ENCODE measurements at places on chromosomes 12 and 14.
A peak's percentile ranks its signal among the peaks of the same experiment; 100 is the strongest.

DNA sequence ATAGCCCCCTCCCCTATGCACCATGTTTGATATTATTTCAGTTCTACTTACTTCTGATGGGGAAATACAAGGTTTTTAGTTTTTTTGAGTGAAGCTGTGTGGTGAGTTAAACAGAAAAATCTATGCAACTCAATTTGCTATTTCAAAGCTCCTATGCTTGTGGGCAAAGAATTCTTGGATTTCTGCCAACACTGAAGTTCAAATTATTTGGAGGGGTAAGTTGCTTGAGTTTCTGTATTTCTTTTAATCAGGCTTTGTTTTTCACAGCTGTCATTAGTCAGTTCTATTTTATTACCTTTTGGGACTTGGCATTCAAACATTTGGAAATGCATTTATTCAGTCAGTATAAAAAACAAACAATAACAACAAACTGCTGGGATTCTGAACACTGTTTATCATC is 407.5 kb upstream of the MGAT4C start:
- no peak for DNase-seq

GRCh38 chr14:20219033-20219432 is 4.5 kb upstream of the OR11H6 start:
- DNase-seq, result no peak

DNA sequence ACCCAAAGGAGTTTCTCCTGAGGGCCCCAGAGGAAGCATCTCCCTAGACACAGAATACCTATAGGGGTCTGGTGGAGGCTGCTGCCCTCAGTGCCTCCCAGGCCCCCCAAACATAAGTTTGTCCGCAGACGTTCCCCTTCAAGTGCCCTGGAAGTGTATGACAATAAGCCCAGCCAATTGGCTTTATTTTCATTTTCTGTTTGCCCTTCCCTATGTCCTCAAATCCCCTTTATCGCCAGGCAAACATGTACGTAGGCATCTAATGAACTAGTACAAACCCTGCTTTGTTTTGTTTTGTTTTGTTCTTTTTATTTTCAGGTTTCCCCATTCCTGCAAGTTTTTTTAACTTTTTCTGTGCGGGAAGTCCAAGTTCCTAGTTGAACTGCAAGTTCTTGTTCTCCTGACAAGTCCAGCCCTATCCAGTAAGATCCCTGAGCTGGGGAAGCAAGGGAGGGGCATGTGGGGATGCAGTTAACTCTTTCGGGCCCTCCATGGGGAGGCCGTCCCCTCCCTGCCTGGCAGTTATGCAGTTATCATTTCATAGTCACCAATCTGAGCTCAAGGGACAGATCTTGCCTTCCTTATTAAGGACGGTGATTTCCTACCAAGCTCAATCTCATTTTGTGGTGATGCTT is 141.9 kb downstream of the KCNA5 start:
- DNase-seq, result no peak

DNA sequence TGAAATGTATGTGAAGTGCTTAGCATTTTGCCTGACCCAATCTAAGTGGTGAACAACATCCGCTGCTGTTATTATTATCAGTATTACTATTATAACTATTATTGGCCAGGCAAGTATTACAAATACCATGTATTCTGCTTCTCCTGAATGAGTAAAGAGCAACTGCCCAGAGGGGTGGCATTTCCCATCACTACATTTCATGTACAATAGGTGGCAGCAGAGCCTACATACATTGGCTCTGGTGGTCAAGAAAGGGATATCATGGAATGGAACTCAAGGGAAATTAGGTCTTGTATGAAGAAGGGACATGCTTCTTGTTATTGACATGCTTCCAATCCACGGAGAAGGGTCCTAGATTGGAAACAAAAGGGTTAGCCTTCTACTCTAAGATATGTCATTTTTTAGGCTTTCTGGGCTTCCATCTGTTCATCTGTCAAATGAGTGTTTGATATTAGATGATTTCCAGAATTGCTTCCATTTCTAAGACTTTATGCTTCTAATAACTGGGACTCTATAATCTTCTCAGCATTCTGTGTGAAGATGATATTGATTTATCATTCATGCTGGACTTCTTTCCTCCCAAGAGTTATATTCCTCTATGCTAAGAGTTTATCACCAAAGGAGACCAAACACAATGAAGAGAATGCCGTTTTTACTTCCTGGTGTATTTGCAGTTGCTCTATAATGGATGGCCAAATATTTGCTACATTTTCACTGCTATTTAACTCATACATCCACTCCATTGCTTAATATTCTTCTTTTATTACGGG is 239.1 kb downstream of the SSPN start:
- DNase-seq, result peak; percentile 79

DNA sequence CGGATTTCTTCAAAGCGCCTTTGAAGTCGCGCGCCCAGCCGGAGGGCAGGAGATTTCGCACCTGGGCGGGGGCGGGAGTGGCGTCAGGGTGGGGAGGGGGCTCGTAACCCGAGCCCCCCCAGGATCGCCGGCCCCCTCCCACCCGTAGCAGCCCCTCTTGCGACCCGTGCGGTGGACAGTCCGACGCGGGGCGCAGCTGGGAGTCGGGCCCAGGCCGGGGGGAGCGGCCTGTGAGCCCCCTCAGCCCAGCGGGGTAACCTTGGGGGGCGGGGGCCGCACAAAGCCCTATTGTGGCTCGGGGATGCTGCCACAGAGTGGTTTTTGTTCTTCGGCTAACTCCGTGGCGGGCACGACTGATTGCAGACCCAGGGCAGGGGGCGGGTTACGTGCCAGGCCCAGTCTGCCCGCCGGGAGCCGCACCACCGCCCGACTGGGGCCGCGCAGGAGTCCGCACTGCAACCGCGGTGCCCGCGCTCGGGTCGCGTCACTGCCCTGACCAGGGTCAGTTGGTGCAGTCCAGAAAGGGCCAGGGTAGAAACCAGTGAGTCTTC is 4.2 kb upstream of the AAAS start:
- no peak for DNase-seq

- peak; percentile 78 for DNase-seq
Measured at GRCh38 chr12:88562846-88563582, 17.3 kb downstream of the KITLG start.

- no peak for DNase-seq
Measured at GRCh38 chr14:74765721-74766120, 2.6 kb downstream of the YLPM1 start.

- peak; percentile 41 for DNase-seq
Measured at GRCh38 chr14:79708426-79709388, 502.6 kb downstream of the DIO2 start.

GRCh38 chr12:62748941-62749468 is 185.9 kb downstream of the PPM1H start:
- no peak for DNase-seq

- DNase-seq, result peak; percentile 59
Measured at GRCh38 chr12:130747867-130748740, 32.0 kb upstream of the RIMBP2 start.

DNA sequence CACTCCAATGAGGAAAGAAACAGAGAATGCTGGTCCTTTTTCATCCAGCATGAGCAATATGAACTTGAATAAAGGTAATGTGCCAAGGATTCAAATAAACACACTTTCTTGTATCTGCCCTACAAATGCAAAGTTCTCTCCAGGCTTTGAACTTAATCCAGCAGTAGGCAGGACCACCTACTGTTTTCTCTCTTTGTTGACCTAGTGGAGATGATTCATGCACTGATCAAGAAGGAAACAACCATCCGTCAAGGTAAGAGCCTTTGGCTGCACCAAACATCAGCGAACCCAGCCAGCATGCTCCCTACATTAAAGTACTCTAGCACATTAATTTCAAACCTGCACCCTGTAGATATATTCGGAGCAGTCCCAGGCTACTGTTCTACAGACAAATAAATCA is 489.3 kb downstream of the GALC start:
- no peak for DNase-seq

GRCh38 chr14:42719391-42719790 is 1112.7 kb downstream of the LRFN5 start:
- DNase-seq, result no peak

DNA sequence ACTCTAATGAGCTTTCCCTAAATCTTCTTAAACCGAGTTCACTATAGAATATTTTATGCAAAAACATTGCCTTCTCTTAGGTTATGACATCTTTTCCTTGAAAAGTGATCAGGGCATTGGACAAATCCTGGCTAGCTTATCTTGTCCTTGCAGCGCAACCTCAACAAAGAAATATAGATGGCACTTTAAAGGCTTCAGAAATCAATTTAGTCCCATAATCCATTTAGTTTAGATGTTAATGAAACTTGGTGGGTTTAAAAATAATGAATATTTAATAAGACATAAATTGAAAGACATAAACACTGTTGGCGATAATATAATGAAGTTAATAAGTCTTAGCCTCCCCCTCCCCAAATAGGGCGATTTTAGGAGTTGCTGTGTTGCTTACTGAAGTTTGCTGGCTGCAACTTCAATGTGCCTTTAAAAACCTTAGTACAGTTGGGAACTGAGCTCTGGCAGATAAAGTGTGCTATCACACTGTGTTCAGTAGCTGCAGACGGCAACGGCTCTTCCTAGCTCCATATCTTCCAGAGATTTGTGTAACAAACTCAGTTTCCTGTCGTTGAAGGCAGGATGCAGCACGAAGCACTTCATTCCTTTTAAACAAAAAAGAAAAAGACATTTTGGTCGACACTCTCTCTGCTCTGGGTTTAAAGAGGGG is 19.5 kb downstream of the PLXNC1 start:
- DNase-seq, result no peak

- DNase-seq, result no peak
Measured at GRCh38 chr14:71361874-71362273, 454.6 kb downstream of the PCNX1 start.

DNA sequence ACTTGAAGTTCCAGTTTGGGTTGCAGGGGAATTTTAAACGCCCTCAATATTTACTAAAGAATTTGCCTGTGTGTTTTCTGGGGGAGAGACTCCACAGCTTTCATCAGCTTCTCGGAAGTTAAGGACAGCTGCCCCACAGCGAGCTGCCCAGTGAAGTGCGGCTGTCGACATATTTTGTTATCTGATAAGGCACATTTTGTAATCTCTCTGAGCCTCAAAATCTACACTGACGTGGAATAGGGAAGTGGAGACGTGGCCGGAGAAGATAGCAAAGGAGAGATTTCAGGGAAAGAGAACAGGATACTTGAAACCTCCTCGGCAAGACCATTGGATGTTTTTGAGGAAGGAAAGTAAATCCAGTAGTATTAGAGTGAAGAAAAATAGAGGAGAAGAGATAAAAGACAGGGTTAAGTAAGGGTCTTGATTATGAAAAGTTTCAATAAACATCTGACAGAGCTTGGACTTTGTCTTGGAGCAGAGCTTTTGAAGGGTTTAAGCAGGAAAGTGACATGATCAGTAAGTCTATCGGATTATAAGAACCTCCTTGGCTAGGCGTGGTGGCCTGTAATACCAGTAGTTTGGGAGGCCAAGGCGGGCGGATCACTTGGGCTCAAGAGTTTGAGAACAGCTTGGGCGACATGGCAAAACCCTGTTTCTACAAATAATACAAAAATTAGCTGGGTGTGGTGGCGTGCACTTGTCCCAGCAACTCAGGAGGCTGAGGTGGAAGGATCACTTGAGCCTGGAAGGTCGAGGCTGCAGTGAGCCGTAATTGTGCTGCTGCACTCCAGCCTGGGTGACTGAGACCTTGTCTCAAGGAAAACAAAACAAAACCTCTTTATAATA is 1.1 kb downstream of the POLR3B start:
- DNase-seq, result peak; percentile 27

DNA sequence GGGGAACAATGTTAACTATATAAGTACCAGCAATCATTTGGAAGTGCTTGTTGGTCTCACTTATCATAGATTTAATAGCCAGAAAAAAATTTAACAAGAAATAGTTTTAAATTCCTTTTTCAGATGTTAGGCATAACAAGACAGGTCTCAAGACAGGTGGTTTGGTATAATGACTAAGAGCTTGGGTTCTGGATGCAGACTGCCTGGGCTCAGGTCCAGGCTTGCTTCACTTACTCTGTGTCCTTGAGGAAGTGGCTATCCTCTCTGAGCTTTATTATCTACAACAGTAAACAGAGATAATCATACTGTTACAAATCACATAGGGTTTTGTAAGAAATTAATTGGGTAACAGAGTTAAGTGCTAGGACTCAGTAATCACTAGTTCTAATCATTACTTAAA is 338.0 kb upstream of the FLRT2 start:
- DNase-seq, result peak; percentile 77

- no peak for DNase-seq
Measured at GRCh38 chr12:3520168-3520567, 29.2 kb downstream of the PRMT8 start.

GRCh38 chr14:98904677-98905076 is 367.3 kb downstream of the BCL11B start:
- DNase-seq, result peak; percentile 77

DNA sequence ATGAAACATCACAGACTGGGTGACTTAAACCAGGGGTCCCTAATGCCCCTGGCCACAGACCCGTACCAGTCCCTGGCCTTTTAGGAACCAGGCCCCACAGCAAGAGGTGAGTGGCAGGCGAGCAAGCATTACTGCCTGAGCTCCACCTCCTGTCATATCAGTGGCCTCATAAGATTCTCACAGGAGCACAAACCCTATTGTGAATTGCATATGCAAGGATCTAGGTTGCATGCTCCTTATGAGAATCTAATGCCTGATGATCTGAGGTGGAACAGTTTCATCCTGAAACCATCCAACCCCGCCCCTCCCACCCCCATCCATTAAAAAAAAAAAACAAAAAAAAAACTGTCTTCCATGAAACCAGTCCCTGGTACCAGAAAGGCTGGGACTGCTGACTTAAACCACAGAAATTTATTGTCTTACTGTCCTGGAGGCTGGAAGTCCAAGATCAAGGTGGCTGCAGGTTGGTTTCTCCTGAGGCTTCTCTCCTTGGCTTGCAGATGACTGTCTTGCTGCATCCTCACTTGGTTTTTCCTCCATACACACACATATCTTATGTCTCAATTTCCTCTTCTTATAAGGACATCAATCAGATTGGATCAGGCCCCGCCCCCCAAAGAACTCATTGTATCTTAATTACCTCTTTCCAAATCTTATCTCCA is 235.9 kb downstream of the CHST11 start:
- no peak for DNase-seq

- no peak for DNase-seq
Measured at GRCh38 chr14:37088356-37089215, 83.8 kb downstream of the SLC25A21 start.

DNA sequence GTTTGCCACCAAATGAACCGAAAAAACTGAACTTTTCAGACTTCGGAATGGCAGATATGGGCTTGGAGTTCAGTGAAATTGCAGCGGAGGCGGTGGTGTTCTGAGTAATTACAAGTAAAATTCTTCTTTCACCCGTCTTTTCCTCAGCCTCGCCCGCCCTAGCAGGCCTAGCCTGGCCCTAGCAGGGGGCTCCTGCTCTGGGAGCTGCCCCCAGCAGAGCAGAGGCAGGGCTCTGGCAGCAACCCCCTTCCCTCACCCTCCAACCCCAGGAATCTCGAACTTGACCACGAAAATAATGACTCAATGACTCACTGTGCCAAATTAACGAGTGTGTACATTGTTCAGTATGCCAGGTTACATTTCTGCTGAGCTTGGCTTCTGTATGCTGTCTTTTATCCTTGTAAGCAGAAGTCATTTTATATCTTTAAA is 1.1 kb downstream of the PAPLN start:
- peak; percentile 76 for DNase-seq

- DNase-seq, result no peak
Measured at GRCh38 chr12:64835901-64836300, 11.5 kb downstream of the TBC1D30 start.

GRCh38 chr12:50196537-50196936 is 29.4 kb upstream of the CERS5 start:
- DNase-seq, result no peak

GRCh38 chr12:15767301-15767700 is 21.9 kb downstream of the EPS8 start:
- no peak for DNase-seq
